ENCODE measurements at places on chromosomes 5 and 9.

DNA sequence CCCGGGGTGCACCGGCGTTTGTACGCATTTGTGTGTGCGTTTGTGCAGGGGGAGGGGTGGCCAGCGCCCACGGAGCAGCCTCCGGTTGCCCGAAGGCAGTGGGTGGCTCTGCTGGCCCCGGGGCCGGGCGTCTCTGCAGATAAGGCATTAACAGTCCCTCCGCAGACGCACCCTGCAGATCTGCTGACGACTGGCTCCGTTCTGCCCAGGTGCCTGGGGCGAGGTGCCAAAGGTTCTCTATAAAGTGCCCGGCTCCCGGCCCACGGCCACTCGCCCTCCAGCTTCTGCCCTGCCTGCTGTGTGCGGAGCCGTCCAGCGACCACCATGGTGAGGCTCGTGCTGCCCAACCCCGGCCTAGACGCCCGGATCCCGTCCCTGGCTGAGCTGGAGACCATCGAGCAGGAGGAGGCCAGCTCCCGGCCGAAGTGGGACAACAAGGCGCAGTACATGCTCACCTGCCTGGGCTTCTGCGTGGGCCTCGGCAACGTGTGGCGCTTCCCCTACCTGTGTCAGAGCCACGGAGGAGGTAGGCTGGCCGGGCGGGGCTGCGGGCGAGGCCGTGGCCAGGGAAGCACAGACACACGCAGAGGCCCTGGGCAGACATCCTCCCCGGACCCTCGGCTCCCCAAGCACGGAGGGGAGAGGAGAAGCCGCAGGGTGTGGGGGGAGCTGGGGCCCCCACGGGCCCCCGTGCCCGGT is at the start of gene SLC6A19:
TSS of gene SLC6A19 (plus strand) at position 269 of the 699 bp plus-strand sequence. CDS start at position 325, 56 bp downstream.
- no peak for DNase-seq

GRCh38 chr5:109030360-109031143 is 282.9 kb downstream of the FER start:
- no peak for DNase-seq

DNA sequence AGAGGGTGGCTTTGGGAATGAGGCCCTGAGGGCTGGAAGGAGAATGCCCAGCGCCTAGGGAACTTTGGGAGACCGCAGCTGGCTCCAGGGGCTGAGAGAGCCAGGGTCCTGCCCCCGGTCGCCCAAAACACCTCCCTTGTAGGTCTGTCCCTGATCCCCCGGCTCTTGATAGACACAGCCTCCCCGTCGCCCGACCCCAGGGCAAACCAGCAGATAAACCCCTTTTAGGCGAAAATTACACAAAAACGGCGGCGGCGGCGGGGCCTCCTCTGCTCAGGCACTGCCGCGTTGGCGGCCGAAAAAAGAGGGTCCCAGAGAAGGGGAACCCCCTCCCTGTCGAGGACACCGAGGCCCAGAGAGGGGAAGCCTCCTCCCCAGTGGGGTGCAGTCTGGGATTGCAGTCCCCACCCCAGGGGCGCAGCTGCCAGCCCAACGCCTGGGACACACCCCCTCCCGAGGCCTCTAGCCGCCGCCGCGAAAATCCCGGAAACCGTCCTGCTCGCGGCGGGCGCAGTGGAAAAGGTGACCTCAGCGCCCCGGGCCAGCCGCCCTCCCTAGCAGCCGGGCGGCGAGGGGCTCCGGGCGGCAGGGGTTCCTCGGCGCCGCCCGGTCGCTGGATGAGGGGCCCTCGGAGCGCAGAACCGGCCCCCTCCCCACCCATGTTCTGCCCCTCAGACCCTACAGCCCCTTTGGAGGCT is 3.1 kb upstream of the BARX1 start:
- DNase-seq = no peak

- no peak for DNase-seq
Observed at GRCh38 chr5:4212071-4212739, 616.6 kb downstream of the IRX1 start.

DNA sequence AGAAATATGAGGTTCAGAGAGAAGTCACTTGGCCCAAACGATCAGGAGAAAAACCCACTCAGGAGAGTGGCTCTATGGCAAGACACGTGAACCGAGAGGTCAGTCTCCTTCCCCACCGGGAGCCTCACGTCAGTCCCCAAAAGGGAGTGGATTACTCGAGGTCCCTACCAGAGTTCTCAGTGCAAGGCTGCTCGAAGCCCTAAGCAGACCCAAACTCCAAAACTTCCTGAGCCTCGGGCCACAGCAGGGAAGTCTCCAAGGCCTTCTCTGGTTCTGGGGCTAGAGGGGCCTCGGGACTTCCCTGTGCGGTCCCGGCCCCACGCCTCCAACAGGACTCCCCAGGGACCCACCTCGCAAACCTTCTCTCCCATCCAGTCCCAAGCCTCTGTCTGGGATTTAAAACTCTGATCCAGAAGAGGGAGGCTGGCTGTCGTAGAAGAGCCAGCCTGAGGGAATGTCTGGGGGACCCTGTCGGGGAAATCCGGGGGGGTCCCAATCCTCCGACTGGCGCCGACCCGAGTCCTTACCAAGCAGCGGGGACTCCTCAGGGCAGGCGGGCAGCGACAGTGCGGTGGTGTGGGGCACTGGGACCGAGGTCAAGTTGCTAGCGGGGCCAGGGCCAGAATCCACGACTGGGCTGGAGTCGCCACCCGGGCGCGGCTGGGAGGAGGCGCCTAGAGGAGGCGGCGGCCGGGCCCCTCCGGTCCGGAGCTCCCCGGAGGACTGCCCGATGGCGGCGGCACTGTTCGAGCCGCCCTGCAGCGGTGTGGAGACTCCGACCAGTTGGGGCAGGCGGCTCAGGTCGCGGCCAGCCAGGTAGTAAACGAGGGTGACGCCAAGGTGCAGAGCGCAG is 679 bp downstream of the B4GALT1 start:
- peak; percentile 36 for DNase-seq

GRCh38 chr9:27179245-27179865 is 70.3 kb downstream of the TEK start:
- no peak for DNase-seq

GRCh38 chr5:97065475-97065874 is 76.9 kb downstream of the LIX1 start:
- DNase-seq = no peak

- no peak for DNase-seq
Observed at GRCh38 chr9:109953813-109954497, 174.0 kb downstream of the PALM2AKAP2 start.

- no peak for DNase-seq
Observed at GRCh38 chr5:40416098-40416497, 263.6 kb upstream of the PTGER4 start.

DNA sequence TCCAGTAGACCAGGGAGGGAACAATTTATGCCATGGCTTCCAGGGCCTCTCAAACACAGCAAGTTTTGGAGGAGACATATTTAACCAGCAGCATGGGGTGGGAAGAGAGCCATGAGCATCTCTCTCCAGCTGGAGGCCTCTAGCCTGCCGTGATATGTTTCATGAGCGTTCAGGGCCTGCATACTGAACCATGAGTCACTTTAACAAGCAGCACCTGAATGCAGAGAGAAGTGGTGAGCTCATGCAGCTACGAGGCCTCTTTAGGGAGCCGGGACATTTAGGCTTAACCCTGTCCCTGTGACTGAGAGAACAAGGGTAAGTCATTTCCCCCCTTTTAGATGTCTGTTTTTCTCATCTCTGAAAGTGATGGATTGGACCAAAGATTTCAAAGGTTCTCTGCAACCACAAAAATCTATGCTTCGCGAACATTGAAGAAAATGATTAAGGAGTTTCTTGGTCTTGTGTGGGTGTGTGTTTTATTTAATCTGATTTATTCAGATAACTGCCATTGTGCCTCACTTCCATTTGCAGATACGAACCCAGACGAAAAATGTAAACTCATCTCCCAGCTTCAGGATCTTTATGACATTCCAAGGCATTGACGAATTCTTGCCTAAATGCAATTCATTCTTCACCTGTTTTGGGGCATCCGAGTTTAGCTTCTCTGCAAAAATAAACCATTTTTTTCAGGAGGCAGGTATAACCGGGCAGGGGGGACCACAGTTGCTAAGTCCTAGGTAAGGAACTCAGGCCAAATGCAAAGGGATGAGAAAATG is 157.0 kb downstream of the GABBR2 start:
- DNase-seq = no peak

- DNase-seq = no peak
Observed at GRCh38 chr5:16965581-16965980, 29.5 kb upstream of the MYO10 start.

DNA sequence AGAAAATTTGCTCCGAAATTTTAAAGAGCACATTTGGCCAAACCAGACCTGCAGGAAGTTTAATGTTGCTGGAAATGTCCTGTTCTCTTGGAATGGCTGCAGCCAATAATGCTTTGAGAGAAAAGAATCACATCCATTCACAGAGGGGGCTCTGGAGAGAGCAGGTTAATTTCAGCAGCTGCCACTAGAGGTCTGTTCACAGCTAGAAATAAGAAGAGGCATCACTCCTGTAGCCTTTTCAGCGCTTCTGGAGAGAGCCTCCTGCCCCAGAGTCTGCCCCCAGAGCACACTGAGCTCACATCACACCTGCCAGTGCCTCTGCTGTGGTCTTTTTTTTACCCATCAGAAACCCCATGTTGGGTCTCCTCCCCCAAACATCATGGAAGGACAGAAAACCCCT is 124.8 kb upstream of the RAD23B start:
- DNase-seq = peak; percentile 36

- no peak for DNase-seq
Observed at GRCh38 chr9:112048924-112049691, 126.0 kb downstream of the SUSD1 start.

GRCh38 chr9:74847478-74848152 is 40.1 kb downstream of the TRPM6 start:
- DNase-seq = no peak

DNA sequence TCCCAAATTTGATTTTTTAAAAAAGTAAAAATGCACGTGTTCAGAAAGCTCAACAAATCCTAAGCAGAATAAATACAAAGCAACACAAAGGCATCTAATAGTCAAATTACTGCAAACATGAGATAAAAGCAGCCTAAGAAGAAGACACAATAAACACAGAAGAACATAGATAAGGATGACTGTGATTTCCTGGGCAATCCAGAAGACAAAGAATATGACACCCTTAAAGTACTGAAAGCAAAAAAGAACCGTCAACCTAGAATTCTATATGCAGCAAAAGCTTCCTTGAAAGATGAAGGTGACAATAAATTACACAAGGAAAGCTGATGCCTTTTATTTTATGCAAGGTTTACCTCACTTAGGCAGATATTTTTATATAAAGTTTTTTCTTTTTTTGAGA is 58.2 kb downstream of the NACC2 start:
- DNase-seq = no peak

DNA sequence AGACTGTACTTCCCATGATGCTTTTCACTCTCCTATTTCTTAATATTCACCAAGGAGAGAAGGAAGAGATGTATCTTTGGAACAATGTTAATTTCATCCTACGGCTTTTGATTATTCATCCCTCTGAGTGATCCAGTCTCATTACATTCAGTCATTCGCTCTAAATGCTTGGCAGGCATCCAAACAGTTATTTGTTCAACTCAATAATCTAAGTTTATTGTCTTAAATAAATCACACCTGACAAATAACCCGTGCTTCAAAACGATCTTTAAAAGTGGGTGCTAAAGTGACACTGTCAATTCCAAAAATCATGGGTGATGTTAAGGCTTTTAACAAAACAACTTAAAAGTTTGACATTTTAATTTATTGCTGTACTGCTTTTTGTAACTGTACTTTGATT is 233.1 kb downstream of the RASEF start:
- peak; percentile 2 for DNase-seq

DNA sequence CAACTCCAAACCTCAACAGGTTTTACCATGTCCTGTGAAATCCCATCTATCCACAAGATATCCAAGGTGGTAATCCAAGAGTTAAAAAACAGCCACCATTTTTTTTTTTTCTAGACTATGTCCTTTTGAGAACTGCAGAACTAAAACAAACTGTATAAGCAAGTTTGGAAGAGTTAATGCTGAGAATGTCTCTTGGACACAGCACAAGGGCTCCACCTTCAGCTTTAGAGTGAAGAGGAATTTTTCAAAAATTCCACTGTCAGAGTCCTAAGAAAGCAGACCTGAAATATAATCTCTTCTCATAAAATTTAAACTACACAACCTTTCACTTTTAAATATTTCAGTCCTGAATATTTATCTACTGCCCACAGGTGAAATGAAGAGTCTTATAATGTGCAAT is 167.8 kb upstream of the CCNG1 start:
- DNase-seq = peak; percentile 74

DNA sequence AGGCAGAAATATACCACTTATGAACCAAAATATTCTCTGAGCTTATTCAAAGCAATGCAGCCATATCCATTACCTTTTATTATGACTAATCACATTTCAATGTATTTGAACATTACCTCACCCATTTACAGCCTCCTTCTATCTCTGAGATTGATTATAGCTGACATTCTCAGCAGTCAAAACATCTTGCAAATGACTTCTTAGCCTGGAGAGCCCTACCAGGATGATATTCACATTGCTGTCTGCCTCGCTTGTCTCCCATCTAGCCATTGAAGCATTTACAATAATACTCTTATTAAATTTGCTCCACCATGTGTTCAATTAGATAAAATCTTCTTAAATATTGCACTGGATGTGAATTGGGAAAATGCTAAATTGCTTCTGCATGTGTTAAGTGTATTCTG is 1879.9 kb upstream of the ACO1 start:
- no peak for DNase-seq

DNA sequence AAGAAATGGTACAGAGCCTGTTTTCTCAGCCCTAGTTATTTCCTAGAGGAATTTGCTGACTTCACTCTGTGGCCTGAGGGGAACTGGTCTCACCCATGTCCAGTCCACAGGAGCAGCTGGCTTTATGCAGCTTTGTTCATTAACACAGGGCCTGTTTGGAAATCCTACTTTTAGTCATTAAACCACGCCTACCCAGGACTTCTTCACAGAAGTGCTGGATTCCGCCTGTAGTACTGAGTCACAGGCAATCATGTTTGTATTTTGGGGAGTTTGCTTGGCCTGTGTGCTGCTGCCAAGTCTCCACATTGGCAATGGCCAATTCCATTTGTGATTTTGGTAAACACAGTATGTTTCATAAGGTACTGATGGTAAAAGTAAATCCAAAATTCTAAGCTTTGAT is 52.8 kb downstream of the CTNND2 start:
- peak; percentile 77 for DNase-seq

- DNase-seq = peak; percentile 39
Observed at GRCh38 chr5:59173578-59173977, 590.7 kb downstream of the RAB3C start.

- no peak for DNase-seq
Observed at GRCh38 chr9:107715740-107716139, 226.2 kb upstream of the KLF4 start.

DNA sequence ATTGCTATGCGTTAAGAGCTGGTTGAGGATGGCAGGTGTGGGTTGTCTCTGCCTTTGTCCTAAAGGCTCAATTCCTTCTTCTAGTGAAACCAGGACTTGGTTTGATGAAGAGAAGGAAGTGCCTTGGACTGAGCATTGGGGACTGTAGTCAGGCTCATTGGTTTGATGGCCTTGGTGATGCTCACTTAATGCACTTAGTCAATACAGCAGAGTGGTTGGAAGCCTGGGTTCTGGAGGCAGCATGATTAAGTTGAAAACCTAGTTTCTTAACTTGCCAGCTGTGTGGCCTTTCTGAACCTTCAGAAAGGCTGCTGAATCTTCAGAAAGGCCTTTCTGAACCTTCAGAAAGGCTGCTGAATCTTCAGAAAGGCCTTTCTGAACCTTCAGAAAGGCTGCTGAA is 52.4 kb downstream of the PTTG1 start:
- no peak for DNase-seq

GRCh38 chr5:168347368-168348083 is 56.1 kb downstream of the WWC1 start:
- DNase-seq = no peak

GRCh38 chr9:121979736-121980135 is 113.4 kb downstream of the TTLL11 start:
- DNase-seq = no peak
